ENCODE measurements at places on chromosomes 11 and 22.
A peak's percentile ranks its signal among the peaks of the same experiment; 100 is the strongest.

DNA sequence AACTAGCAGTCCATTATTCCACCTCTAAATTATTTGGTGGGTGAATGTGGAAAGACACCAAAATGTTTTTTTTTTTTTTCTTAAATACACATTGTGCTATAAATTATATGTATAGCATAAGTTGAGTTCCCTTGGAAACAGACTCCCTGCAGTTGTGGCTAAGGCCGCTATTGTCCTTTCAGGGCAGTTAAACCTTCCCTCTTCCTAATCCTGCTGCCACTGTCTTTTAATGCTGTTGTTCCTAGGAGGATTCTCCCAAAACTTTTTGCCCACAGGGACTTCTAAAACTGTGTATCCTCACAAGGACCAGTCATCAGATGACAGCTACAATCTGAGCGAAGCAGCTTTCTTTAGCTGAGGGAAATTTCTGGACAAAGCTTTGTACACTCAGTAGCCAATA lies 478.9 kb upstream of the CHORDC1 start:
- DNase-seq = no peak

DNA sequence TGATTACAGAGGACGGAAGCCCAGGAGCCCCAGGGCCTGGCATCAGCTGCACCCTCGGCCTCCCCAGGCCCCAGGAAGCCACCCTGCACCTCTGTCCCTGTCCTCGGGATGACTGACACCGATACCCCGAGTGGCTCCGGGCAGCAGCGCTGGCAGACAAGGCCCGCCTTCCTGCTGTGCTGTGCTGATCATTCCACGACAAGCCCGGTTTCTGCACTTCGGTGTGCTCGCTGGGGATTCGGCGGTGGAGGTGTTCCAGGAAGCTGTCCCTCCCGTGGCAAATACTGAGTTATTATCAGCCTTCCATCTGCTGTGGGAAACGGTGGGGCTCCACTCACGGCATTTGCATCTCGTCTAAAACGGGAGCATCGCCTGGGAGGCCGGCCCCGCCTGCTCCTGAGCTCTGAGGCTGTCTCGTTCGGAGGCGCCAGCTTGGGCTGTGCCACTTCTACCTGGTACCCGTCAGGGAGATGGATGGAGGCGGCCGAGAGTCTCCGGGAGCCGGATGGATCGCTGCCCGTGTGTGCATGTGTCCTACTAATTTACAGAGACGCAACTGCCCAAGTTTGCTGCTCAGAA lies 506.1 kb downstream of the BRD1 start:
- DNase-seq = no peak

- DNase-seq = no peak
Measured at GRCh38 chr11:112632866-112633505, 328.2 kb upstream of the NCAM1 start.

- DNase-seq = no peak
Measured at GRCh38 chr22:21582801-21583740, 15.6 kb downstream of the UBE2L3 start.

DNA sequence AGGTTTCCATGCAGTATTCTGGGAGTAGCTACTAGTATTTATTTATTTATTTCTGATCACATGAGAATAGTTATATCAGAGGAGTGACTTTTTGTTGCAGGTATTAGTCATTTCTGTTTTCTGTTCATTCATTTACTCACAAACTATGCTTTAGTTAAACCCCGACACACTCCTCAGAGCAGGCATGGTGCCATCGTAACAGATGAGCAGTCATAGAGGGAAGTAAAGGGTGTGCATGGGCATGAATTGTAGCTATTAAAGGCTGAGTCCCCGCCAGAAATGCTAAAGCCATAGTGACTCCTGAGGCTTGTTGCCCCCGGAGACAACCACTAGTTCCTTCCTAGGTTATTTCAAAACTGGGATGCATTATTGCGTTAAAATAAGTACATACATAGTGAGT lies 10.6 kb downstream of the JHY start:
- no peak for DNase-seq

DNA sequence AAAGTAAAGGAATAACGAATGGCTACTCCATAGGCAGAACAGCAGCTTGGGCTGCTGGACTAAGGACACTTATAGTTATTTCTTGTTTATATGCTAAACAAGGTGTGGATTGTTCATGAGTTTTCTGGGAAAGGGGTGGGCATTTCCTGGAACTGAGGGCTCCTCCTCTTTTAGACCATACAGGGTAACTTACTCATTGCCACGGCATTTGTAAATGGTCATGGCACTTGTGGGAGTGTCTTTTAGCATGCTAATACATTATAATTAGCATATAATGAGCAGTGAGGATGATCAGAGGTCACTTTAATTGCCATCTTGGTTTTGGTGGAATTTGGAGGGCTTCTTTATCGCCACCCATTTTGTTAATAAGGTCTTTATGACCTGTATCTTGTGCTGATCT lies 7.0 kb downstream of the OR4X1 start:
- DNase-seq = no peak

DNA sequence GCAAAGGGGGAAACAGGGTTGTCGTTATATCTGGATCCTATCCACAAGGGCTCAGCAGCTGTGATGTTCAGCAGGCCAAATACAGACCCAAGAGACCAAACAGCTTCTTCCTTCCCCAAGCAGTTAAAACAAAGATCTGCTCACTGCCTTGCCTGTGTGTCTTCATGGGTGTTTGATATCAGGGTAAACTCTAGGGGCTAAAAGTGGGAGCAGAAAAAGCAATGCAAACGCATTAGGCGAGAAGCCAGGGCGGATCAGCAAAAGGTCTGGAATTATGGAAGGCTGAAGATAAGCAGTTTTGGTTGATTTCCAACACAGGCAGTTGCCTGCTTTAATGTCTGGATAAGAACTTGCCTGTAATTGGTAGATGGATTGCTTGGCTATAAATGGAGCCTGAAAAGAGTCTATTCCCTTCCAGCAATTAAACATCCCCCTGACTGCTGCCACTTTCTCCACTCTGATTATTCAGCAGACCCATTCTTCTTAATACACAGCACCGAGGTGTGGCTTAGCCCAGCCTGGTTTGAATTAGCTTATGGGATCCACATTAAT lies 126.3 kb downstream of the COMMD9 start:
- DNase-seq = no peak

DNA sequence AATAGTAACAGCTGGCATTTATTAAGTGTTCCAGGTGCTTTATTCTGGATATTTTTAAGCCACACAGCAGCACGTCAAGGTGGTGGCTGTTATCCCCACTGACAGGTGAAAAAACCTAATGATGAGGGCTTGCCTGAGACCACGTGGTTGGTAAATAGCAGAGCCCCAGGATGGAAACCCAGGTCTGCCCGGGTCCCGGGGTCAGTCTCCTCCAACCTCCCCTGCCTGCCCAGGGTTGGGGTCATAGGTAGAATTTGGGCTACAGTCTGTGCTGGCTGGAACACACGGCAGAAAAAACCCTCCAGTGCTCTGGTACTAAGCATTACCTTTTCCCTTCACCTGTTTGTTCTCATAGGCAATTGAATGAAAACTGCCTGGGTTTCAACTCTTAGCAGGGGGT lies 57.9 kb downstream of the EFCAB6 start:
- no peak for DNase-seq

DNA sequence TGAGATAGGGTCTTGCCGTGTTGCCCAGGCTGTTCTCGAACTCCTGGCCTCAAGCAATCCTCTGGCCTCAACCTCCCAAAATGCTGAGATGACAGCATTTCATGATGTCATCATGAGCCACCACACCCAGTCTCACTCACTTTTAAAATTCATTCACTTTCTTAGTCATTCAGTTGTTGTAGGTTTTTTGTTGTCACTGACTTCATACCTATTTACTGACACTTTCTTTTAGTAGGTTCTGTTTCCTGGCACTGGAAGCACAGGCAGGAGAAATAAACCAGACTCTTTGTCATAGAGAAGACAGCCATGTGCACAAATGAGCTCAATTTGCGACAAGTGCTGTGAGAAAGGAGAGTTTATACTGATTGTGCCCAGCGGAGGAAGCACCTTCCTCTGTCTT lies 10.5 kb downstream of the ART5 start:
- no peak for DNase-seq

DNA sequence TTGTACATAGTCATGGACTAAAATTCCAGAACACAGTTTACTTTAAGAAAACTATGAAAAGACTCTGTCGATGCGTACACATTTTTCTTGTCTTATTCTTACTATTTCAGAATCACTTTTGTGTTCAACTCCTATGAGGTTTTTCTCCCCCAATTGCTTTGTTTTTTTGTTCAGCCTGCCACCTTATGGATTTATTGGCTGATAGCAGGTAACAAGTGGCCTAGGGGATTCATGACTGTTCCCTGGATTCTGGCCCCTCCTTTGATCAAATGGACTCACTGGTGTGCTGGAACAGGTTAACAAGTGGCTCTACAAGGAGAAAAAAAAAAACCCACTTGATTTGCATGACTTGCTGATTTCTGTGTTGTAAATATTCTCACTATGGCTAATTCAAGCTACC lies 10.6 kb downstream of the MMP20 start:
- no peak for DNase-seq

GRCh38 chr11:3103076-3103475 lies 45.9 kb upstream of the CARS1 start:
- DNase-seq = no peak

- DNase-seq = no peak
Measured at GRCh38 chr11:72751116-72752087, 806 bp downstream of the ARAP1 start.

DNA sequence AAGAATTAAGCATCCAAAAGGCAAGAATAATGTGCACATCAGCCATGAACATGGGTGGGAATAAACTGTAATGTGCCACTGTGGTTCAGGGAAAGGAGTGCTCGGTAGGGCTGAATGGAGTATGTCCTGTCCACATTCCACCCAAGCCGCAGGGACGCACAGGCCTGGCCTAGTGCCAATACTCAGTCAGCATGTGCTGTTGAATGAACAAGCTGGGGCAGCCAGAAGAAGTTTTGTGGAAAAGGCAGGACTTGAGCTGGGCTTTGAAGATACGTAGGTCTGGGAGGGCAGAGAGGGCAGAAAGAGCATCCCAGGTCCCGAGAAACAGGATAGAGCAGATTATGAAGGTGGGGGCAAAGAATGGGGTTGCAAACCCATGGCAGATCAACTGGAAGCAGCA lies 60.0 kb upstream of the PLET1 start:
- DNase-seq = no peak

- DNase-seq = no peak
Measured at GRCh38 chr11:122646549-122647340, 8.8 kb upstream of the UBASH3B start.

DNA sequence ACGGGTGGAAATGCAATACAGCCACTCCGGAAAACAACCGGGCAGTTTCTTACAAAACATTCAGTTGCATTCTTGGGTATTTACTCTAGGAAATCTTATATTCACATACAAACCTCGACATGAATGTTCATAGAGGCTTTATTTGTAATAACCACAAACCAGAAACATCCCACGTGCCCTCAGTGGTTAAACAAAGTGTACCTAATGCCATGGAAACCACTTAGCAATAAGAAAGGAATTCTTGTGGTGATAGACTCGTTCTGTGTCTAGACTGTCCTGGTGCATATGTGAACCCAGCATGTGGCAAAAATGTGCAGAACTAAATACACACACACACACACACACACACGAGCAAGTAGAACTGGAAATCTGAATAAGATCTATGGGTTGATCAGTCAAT lies 1073.3 kb downstream of the TBC1D22A start:
- DNase-seq = no peak

- DNase-seq = no peak
Measured at GRCh38 chr11:118634431-118635236, 27.2 kb downstream of the PHLDB1 start.

GRCh38 chr11:63609971-63610580 lies 4.2 kb downstream of the PLAAT3 start:
- no peak for DNase-seq

GRCh38 chr11:126601550-126602215 lies 246.2 kb downstream of the ST3GAL4 start:
- no peak for DNase-seq

DNA sequence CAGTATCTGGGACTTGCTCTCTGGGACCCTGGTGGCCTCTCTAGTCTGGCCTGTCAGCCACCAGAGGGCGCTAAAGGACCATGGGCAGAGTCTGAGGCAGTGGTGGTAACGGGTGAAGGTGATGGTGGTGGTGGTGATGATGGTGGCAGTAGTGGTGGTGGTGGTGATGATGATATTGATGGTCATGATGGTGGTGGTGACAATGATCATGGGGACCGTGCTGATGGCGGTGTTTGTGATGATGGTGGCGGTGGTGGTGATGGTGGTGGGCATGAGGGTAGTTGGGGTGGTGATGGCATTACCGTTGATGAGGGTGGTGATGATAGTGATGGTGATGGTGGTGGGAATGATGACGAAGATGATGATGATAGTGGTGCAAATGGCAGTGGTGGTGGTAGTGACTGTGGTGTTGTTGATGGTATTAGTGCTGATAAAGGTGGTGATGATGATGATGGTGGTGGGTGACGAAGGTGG lies 16.0 kb downstream of the TRPM5 start:
- peak; percentile 78 for DNase-seq

DNA sequence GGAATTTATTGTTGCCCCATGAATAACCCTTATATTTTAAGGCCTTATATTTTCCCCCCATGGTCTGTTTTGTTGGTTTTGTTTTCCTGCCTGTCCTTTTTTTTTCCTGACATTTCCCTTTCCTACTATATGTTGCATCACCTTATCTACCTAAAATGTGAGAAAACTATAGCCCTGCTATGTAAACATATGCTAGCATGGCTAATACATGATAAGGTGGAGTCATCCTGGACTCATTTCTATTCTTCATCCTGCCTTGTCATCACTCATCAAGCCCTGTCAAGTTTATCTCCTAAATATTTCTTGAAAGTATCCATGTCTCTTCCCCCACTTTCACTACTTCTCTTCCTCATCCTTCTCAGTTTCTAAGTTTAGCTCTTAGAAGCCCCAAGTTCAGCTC lies 2168.8 kb upstream of the RAG2 start:
- DNase-seq = no peak

GRCh38 chr11:76825726-76826396 lies 34.9 kb upstream of the ACER3 start:
- DNase-seq = no peak

GRCh38 chr22:36147196-36147791 lies 13.3 kb downstream of the APOL3 start:
- no peak for DNase-seq

DNA sequence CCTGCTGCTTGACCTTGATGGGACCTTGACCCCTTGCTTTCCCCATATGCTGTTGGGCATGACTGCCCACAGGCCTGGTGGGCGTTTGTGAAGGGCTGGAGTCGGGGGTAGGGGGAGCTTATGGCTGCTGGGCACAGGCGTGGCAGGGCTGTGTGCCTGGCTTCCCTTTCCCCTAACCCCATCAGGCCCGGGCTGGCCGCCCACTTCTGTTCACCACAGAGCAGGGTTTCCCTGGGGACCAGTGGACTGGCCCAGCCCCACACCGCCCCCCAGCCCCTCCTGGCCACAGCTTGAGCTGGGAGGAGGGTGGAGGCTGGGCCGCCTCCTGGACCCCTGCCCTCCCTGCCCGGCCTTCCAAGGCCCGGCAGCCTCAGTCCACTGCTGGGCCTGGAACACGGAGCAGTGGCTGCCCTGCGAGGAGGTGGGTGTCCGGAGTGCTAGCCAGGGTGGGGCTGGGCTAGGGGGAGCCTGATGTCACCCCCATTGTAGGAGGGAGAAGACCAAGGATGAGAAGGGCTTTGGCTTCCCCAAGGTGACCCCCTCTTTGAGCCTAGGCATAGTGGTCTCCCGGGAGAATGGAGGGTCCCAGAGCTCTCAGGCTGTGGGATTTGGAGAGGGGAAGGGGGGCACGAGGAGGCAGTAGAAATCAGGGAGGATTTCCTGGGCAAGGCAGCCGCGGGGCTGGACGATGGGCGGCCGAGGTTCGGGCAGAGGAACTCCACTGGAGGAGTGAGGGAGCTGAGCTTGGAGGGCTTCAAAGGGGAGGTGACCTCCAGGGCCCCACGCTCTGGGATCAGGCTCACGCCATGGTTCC lies at the start of gene AIFM3:
Gene AIFM3 (plus strand): TSS at position 373 of the 814 bp plus-strand sequence. CDS start 690 bp downstream, outside the sequence.
- DNase-seq = no peak

GRCh38 chr11:66459138-66459778 lies 7.4 kb upstream of the PELI3 start:
- no peak for DNase-seq

Data from stimulated activated naive CD4-positive, alpha-beta T cell treated with Interleukin-2 at 50 U/mL for 16 hours (primary cell).